ENCODE measurements at places on chromosomes 3 and 15.

DNA sequence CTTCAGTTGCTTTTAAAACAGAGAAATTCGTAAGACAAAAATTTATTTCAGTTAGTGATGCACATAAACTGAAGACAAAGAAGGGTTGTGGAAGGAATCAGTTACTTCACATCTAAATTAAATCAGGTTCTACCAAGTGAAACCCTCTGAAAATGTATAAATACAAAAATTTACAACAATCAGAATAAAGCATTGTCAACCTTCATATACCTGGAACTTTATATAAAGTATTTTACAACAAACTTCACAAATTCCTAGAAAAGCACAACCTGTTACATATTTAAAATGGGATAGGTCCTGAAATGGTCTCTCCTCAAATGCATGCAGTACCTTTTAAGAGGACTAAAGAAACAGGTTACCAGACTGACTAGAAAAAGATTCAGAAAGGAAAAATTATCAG, 26.9 kb downstream of the ATOSA start:
- no peak for DNase-seq

DNA sequence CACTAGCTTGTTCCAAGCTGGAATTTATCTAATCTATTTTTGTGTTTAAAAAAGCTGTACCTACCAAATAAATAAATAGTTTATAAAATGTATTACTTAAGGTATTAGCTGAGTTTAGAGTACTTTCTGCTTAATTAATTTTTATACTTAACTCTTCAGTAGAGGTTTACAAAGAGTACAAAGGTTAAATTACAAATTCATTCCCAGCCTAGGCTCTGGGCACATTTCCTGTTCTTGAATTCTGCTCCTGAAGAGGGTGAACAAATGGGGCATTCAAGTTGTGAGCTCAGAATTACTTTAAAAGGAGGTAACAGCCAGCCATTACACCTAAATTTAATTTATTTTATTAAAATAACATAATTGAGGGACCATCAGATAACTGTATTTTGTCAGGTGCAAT, 26.4 kb downstream of the MKRN2 start:
- DNase-seq: no peak

DNA sequence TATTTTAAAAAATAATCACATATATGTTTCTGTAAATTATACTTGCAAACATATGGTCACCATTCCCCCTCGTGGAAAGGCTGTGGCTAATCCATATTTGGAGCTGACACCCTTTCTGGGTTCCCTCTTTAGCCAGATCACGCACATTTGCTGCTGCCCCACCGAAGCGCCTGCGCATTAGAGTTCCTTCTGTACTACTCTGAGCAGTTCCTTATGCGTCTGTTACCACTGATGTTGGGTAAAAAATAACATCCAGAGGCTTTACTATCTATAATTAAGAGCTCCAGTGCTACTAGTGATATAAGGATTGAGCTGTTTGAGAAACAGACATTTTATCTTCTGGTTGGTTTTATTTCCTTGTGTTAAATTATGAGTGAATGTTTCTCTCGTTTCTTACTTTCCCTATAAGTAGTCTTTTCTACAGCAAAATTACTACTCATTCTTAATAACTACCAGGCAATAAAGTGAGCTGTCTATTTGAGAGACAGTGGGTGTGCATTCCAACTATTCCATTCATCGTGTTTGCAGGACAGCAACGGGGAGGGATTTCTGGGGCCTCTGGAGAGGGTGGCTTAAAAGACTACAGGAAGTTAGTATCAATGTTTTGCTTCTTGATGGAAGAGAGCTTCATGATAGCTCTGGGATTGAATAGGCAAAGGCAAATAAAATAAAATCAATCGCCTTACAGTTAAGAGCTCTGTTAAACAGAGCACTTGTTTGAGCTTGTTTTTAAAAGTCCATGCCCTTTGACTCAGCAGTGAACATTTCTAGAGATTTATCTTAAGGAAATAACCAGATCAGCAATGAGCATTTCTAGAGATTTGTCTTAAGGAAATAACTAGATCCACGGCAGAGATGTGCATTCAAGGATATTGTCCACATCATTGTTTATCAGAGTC, 245.2 kb downstream of the CD47 start:
- no peak for DNase-seq

DNA sequence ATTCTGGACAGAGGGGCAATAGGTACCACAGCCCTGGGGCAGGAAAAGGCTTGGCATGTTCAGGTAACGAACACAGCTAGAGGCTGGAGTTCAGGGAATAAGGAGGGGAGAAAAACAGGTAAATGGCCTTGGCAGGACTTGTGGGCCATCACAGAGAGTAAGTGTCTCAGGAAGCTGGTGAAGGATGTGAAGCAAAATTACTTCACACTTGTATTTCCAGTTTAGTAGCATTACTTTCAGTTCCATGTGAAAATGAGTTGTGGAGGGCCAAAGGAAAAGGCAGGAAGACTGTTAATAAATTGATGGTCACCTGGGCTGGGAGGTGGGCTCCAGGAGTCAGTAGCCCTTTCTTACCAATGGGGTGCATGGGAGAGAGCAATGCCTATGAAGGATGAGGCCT, 25.6 kb downstream of the TRIM42 start:
- no peak for DNase-seq

- DNase-seq: no peak
These were observed 31.9 kb upstream of the ADGRG7 start for GRCh38 chr3:100577382-100578008.

GRCh38 chr3:149620291-149621020, 37.4 kb downstream of the WWTR1 start:
- DNase-seq: peak; percentile 67

GRCh38 chr15:25797511-25797935, 65.6 kb downstream of the ATP10A start:
- no peak for DNase-seq

- DNase-seq: no peak
These were observed 124.3 kb downstream of the TIGIT start for GRCh38 chr3:114418107-114418506.

GRCh38 chr15:63826528-63826927, 7.2 kb downstream of the HERC1 start:
- DNase-seq: no peak

GRCh38 chr3:132605374-132605792, 8.3 kb downstream of the ACKR4 start:
- no peak for DNase-seq

DNA sequence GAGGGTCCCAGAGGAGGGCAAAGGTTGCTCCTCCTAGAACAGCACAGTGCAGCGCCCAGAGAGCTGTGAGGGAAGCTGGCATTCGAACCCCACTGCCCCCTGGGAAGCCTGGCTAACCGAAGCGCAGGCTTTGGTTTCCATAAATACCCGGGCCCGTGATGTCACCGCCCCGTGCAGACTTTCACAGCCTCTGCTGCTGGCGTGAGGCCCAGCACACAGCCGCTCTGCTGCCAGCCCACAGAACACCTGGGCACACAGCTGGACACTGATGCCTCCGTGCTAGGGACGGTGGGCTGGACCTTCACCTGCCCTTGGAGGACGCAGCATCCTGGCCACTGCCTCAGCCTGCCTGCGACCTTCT, 1.0 kb downstream of the IQSEC1 start:
- DNase-seq: no peak

- DNase-seq: no peak
These were observed 312.5 kb downstream of the NTRK3 start for GRCh38 chr15:87944050-87944449.

- no peak for DNase-seq
These were observed 39.9 kb downstream of the PLCH1 start for GRCh38 chr3:155704771-155705559.

- DNase-seq: peak; percentile 78
These were observed 61.0 kb upstream of the PPARG start for GRCh38 chr3:12227833-12228232.

DNA sequence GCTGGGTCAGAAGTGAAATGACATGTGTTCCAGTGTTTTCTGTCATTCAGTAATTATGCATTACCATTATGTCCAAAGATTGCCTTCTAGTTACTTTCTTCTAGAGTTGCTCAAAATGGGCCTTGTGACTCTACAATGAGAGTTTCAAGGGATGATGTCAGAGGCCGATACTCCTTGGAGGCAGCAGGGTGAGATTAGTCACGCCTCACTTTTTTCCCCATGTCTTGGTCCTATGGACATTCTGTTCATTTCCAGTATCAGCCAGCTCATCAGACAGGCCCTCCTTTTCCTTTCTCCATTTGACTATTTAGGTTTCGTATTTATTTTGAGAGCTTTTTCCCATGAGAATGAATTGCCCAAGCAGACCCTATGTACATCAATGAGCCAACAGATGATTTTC, 17.5 kb downstream of the VGLL3 start:
- peak; percentile 89 for DNase-seq

DNA sequence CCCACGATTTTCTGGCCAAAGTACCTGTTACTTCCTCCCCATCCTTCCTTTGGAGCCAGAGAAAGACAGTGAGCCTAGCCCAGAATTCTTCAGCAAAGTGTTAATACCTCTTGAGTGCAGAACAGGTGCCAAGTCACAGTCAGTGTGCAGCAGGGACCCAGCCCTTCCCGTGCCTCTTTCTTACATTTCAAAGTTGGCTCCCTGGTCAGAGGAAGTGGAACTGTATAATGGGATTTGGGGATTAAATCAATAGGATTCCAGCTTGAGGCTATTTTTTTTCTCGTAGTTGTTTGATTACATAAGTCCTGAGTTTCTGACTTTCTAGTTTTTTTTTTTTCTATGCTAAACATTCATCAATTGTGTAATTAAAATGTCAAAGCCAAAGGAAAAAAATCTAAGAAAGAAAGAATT, 52.6 kb upstream of the ABHD10 start:
- DNase-seq: no peak

GRCh38 chr15:73602992-73603391, 30.2 kb downstream of the NPTN start:
- DNase-seq: no peak

DNA sequence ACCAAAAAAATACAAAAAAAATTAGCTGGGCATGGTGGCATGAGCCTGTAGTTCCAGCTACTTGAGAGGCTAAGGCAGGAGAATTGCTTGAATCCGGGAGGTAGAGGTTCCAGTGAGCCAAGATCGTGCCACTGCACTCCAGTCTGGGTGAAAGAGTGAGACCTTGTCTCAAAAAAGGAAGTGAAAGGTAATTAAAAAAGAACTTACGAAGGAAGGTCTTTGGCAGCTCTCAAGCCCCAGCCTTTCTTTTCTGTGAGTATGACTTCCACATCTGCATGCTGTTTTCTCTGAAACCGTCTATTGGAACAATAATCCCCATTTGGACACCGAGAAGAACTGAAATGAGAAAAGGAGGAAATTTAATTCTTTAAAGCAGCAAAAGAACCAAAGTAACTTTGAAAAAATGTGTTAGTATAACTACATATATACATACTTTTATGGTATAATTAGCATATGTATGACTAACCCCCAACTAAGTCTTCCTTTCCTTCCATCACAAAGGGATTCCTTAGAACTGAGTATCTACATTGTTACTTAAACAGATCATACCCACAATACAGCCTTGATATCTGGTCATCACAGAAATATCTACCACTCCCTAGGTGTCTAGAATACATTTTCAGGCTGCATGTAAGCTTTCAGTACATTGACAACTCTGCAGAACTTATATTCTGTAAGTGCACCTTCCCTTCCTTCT, 50.1 kb downstream of the SETD2 start:
- peak; percentile 78 for DNase-seq

- DNase-seq: no peak
These were observed 69.6 kb downstream of the SUMF1 start for GRCh38 chr3:4397466-4397865.

DNA sequence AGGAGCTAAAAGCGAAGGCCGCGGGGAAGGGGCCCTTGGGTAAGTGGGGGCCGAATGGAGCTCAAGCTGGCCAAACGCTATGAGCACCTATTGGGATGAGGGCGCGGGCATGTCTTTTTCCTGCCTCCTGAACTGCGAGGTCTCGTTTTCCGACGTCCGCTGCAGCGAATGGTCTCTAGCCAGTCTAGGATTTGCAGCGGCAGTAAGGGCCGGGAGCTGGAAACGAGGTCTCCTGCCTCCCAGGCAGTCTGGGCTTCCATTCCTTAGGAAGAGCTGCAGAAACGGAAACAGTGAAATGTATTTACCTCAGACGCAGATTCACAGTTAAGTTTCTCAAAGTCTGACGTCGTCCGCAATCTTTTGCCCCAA, 517 bp downstream of the TMA7 start:
- DNase-seq: no peak

DNA sequence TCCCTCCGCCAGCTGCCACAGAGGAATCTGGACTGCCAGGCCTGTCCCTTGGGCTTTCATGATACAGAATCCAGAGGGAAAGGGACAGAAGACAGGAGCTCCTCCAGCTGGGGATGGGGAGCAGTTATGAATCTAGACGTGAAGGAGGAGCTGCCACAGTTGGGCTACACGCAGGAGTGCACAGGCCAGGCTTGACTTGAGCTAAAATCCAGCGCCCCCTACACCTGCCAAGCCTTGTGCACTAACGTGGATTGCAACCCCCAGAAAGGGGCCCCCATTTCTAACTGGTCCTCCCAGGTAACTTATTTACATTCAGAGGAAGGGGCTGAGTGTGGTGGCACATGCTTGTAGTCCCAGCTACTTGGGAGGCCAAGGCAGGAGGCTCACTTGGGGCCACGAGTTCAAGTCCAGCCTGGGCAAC, 14.3 kb downstream of the KLHL6 start:
- no peak for DNase-seq

GRCh38 chr15:49466119-49466518, 43.1 kb downstream of the FGF7 start:
- DNase-seq: no peak

DNA sequence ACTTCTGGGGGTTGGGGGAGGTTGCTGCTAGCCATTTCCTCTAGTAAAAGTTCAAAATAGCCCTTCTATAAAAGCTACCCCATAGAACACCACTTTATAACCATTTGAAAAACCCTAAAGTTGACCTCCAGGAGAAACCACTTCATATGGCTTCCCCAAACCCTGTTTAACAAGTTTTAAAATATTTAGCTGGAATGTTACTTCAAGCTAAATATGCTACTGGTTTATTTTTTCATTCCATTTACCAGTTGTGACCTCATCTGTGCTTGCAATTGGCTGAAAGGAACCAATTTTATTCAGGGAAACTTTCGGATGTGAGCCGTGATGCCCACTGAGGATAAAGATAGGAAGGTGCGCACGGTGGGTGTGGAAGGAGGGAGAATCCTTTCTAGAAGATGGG, 221.3 kb downstream of the SUCLG2 start:
- no peak for DNase-seq

- DNase-seq: no peak
These were observed 416.5 kb downstream of the ROBO2 start for GRCh38 chr3:77456431-77456830.

DNA sequence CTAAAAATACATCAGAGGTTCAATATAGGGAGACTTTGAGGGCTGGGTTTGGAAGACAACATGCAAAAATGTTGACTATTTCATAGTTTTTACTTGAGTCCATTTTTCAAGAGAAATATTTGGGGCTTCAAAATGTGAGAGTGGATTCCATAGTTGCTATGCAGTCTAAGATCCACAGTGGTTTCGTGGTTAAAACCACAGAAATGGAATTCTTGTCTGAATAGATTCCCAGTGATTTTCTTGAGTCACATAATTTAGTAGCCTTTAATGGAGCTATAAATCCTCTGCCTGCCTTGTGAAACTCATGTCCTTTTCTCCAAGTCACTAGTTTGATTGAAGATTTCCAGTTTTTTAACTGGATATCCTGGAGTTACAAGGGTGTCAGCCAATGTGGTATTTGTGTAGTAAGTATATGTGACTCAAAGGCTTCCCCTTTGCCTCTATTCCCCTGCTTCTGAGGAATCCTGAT, 94.7 kb upstream of the RBMS3 start:
- DNase-seq: peak; percentile 90
